Activated T-cell treated with anti-CD3 and anti-CD28 coated beads, Interleukin-2, amount 50 U/mL, for 4 hours (primary cell): ENCODE measurements at places on chromosomes 3 and 15.

DNA sequence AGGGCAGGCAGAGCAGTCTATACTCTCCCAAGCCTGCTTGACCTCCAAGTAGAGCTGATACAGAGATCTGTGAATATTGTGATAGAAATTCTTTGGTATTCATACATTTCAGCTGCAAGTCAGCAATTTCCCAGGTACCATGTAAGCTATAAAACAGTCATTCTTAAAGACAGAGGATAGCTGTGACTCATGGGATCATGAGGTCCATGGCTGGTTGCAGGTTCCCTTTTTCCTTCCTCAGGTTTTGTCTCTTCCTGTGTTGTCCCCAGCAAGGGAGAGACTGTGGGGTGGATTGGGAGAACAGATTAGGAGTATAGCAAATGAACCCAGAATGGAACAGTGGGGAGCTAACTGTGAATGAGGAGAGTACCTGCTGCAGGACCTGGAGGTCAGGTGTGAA lies 5.4 kb upstream of the P4HTM start:
- no peak for DNase-seq

GRCh38 chr3:121710347-121710746 lies 39.2 kb downstream of the GOLGB1 start:
- no peak for DNase-seq

- no peak for DNase-seq
Measured at GRCh38 chr3:7305561-7305960, 444.6 kb downstream of the GRM7 start.

GRCh38 chr3:45606991-45607712 lies 12.6 kb downstream of the LIMD1 start:
- DNase-seq: no peak

GRCh38 chr3:32972482-32973146 lies 21.2 kb downstream of the CCR4 start:
- no peak for DNase-seq

DNA sequence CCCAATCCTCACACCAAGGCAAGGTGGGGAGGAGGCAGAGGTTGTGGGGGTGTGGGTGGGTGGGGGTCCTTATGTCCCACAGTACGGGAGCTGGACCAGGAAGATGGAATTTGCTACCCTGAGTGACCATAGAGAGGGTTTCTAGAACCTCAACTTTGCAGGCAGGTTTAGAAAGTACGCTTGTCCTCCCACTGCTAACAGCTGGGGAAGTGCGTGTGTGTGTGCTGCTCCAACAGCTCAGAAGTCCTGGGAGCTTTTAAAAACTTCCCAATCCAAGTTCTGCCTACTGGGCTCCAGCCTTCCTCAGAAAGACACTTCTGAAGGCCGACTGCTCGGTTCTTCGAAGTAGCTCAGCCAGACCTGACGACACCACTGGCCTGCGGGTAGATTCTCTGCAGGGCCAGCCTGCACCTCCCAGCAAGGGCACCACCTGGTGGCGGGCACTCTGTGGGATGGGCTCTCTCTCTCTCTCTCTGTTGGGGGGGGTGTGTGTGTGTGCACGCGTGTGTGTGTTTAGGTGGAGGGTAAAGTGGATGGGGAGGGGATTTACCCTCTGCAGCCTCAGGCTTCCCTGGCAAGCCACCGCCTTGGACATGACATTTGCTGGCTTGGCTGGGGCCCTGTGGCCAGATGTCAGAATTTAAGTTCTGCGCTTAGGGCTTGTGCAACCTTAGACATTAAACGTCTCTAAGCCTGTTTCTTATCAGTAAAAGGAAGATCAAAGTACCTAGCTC lies 15.6 kb downstream of the TMEM158 start:
- DNase-seq: peak; percentile 83

- no peak for DNase-seq
Measured at GRCh38 chr3:12908859-12909258, 67.5 kb upstream of the RPL32 start.

DNA sequence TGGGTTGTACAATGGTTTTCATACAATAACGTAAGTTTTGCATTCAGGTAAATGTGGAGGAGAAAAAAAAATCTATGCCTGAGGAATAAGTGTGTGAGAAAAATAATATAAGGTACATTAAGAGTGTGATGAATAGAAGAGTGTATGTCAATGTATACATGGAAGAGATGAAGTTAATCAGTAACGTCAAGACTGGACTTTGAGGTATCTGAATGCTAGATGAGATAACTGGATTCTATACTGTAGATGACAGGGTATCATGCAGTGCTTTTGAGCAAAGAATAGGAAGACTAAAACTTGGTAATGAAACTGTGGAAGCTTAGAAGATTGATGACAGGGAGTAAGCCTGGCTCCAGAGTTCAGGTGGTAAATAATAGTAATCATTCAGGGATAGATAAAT lies 666.7 kb upstream of the SGO1 start:
- DNase-seq: no peak

DNA sequence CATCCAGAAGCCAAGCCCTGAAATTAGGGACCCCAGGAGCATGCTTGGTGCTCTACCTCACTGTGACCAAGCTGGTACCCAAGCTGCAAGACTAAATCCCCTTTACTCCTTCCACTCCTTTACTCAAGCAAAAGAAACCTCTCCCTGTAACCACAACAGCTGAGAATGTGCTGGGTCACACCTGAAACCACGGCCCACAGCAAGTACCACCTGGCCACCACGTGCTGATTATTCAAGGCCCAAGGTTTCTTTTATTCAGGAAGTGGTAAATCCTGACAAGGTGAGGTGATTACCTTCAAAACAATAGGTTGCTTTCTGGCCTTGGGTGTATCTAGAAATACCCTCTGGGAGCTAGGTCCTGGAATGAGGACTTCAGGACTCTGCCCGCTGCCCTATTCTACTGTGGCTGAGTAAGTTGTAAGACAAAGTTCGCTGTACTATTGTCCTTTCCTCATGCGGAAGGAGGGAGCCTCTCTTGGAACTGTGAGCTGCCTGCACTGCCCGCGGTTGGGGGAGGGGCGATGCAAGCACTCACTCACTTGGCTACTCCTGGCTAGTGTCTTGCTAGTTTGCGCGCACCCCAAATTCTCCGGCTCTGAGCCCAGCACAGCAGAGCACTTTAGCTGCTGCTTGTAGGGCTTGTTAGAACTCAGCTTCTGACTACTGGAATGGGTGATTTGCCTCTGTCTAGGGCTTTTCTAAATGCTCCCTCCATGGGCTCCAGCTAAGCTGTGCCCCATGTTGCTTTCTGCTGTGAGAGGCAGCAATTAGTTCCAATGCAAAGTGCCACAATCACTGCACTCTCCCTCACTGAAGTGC lies 487.1 kb upstream of the CNTN3 start:
- no peak for DNase-seq

DNA sequence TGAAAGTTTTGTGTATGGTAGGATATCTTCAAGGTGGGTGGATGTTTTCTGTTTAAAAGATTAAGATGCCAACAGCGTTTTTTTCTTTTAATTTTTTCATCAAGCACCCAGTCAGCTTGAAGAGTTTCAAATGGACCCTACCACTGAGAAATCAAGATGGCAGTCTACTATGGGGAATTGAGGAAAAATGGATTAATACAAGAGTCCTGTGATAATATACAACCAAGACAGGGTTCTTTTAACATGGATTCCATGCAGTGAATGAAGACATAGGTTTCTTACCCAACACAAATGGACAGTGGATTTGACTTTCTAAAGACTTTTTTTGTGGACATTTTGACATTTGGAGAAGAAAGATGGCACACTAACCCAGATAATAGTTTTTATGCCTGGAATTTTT lies 2.5 kb upstream of the CHD2 start:
- no peak for DNase-seq

DNA sequence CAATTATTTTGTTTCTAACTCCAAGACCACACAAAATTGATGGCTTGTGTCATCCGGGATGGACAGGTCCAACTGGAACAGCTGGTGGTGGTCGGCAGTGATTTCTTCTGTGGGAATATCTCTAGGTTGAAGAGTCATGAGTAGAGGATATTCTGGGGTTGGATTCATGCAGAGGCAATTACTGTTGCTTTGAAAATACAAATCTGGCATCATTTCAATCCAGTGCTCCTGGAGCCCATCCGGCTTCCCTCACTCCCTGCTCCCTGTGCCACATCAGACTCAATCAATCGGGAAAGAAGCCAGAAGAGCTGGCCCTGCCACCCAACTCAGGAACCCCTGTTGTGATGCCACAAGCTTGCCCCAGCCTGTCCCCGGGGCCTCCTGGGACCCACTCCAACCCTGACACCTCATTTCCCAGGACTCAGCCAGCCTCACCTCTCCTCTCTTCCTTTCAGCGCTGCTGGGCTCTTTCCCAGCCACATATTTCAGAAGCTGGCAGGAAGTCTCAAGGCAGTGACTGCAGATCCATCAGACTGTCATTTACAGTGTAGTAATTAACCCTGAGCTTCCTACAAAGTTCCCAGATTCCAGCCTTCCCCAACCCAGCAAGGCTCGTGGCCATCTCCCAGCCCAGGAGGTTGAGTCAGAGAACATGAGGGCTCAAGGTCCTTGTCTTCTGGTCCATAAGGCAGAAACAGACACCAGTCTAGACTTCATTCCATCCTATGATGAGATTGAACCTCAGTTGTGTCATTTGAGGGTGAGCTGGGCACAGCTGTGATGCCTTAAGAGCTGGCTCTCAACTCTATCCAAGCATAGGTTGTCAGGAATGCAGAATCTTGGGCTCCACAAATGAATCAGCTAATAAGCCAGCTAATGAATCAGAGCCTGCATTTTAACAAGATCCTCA lies 114.0 kb downstream of the FAM174B start:
- no peak for DNase-seq

DNA sequence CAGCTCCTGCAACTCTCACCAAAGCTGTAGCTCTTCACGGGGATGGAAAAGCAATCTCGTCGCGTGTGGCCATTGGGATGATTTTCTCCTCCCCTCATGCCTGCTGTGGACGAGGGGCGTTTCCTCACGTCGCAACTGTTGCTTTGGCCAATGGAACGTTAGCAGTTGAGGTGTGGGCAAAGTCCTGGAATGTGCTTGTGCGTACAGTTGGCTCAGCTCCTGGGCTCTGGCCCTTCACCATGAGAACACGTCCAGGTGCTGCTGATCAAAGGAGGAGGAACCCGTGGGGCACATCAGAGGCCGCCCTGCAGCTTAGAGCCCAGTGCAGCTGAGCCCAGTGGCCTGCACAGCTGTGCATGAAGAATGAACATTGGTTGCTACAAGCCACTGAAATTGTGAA lies 186.1 kb downstream of the TJP1 start:
- no peak for DNase-seq

DNA sequence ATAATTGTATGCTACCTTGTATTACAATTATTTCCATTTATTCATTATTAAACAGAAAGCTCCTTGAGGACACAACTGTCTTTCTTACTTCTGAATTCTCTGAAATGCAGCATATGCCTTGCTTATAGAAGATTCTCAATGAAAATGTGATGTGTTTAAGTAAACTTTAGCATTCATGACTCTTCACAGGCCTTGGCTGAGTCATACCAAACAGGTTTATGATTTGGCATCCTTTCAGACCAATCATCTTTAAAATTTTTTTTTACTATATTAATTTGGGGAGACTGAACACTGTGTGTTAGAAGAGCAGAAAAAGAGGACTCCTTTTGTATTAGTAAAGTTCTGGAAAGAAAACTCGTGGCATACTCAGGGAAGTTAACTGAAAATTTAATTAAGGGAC lies 6.4 kb upstream of the GALK2 start:
- DNase-seq: no peak

GRCh38 chr3:30294241-30294667 lies 312.1 kb upstream of the TGFBR2 start:
- DNase-seq: no peak

- DNase-seq: no peak
Measured at GRCh38 chr15:74365598-74366445, 1.6 kb downstream of the CYP11A1 start.

DNA sequence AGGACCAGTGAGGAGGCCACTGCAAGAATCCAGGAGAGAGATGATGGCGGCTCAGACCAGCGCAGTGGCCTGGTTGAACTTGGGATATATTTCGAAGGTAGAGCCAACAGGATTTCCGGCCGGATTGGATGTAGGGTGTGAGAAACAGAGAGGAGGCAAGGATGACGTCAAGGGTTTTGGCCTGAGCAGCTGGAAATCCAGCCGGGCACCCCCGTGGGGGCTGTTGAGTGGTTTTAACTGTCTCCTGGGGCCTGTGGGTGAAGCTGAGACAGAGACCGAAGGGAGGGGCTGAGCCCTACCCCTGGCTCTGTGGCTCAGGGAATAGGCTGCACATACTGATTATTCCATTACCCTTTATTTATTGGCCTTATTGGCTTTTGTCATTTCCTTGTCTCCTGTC lies 45.7 kb downstream of the EXOG start:
- DNase-seq: no peak

GRCh38 chr3:123447749-123448517 lies 957 bp downstream of the ADCY5 start:
- DNase-seq: no peak
